Placental pericyte (primary cell): ENCODE measurements at places on chromosomes 1 and 21. TPM values are rescaled to one million over a fixed set of nuclear protein-coding genes. Genes with fewer than 3 reads are reported as not detected.

FAM151A gene
- not detected in 2 replicates for total RNA-seq

TNFAIP8L2 gene
- total RNA-seq, result not detected in 2 replicates

HRNR gene
- total RNA-seq, result not detected in 2 replicates

FAM177B gene
- total RNA-seq, result 0.29 TPM in 1 of 2 replicates, not detected in the other

TAL1 gene
- under 0.01 TPM in 1 of 2 replicates, not detected in the other for total RNA-seq
